Femur (tissue), 1 donor: ENCODE measurements at places on chromosomes 13 and 19.
A peak's percentile ranks its signal among the peaks of the same experiment; 100 is the strongest.

DNA sequence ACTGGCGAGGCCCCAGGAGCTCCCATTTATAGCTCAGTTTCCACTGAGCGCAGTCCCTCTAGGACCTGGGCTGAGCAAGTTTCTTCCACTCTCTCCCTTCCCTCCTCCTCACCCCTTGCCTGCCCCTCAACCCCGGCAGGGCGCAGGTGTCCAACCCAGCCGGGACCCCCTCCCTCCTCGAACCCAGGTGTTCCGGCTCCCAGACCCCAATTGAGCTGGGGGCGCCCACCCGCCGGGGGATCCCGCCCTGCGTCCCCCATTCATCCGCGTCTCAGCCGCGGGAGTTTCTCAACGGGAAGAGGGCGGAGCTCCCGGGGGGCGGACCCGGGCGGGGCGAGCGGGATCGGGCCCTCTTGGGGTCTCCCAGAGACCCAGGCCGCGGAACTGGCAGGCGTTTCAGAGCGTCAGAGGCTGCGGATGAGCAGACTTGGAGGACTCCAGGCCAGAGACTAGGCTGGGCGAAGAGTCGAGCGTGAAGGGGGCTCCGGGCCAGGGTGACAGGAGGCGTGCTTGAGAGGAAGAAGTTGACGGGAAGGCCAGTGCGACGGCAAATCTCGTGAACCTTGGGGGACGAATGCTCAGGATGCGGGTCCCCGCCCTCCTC, at the start of gene KIRREL2:
KIRREL2 (plus strand) TSS at position 366 of the 604 bp plus-strand sequence; CDS start at position 575, 209 bp downstream.
- peak; percentile 38 for DNase-seq

- DNase-seq: no peak
Measured at GRCh38 chr13:29587645-29588044, 7.8 kb downstream of the SLC7A1 start.

GRCh38 chr19:51751655-51752054, at the start of gene FPR1:
FPR1 (minus strand) TSS chr19:51751878; CDS start chr19:51746994, 4,884 bp downstream.
- DNase-seq: no peak

DNA sequence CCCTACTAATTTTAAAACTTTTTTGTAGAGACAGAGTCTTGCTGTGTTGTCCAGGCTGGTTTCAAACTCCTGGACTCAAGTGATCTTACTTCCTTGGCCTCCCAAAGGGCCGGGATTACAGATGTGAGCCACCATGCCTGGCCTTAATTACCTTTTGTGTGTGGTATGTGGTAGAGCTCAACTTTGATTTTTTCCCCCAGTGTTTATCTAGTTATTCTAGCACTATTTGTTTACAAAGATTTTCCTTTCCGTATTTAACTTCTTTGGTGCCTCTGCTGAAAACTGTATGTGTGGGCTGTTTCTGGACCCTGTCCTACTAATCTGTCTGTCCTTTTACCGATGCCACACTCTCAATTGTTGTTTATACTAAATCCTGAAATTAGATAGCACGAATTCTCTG, 9.4 kb upstream of the ERCC5 start:
- no peak for DNase-seq

- DNase-seq: no peak
Measured at GRCh38 chr19:13057147-13057572, 45.5 kb downstream of the LYL1 start.

DNA sequence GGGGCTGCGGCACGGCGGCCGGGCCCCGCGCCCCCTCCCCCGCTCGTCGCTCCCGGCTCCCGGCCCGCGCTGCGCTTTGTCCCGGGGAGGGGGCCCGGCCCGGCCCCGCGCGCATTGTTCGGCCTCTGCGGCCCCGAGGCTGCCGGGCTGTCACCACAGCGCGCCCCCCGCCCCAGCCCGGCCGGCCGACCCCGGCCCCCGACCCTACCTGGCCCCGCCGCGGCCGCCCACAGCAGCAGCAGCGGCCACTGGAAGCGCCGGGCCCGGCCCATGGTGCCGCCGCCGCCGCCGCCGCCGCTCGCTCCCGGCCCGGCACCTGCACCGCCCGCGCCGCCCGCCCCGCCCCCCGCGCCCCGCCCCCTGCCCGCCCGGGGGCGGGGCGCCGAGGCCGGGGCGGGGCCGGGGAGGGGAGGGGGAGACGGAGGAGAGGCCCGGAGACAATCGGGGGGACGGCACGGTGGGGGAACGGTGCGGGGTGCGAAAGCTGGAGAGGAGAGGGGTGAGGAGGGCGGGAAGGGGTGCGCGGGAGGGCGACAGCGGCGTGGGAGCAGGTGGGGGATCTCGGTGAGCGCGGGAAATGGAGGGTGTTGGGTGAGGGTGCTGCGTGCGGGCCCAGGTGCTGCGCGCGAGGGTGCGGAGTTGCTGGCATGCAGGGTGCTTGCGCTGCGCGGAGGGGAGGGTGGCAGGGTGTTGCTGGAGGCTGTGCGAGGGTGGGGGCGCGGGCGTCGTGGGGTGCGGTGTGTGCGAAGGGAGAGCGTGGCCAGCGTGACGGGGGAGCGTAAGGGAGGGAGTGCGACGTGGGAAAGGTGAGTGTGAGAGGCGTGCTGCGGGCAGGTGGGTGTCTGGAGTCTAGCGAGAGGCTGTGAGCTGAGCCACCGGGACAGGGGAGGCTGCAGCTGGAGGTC, at the start of gene CADM4:
CADM4 (minus strand) TSS at position 332 of the 905 bp plus-strand sequence; CDS start at position 272, 60 bp downstream.
- peak; percentile 46 for DNase-seq

- no peak for DNase-seq
Measured at GRCh38 chr19:9309974-9310446, 372 bp upstream of the ZNF699 start.

DNA sequence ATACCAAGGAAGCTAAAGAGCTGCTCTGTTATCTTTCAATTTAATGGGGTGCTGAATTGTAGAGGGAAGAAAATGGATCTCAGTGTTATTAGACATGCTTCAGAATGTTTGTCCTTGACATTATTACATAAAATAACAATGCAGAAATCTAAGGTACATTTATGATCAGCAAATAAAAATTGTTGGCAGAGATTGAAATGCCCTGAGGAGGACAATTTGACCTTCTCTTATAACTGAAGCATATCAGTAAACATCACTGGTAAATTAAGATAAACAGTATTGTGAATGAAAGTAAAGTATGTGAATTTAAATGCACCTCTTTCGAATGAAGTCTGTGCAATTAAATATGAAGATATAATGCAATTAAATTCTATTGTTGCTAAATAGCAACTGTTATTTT, 1362.1 kb upstream of the ATXN8OS start:
- DNase-seq: no peak

GRCh38 chr19:48683349-48683748, 10.5 kb upstream of the NTN5 start:
- peak; percentile 81 for DNase-seq

DNA sequence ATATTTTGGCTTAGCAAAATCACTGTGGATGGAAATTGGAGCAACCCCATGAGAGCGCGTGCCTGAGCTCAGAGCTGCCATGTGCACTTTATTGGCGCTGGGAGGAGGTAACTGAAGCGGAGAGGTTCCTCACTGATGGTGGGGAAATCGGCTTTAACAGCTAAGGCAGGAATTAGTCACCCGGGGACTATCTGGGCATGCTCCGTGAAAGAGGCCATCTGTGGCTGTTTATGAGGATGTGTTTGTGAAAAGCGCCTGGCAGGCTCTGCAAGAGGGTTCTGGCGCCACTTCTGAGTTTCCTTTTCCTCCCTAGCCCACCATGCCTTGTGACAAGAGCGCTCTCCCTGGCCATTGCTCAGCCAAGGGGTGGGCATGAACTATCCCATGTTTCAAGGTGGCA, 815.6 kb downstream of the UQCRFS1 start:
- DNase-seq: no peak

- DNase-seq: no peak
Measured at GRCh38 chr19:718251-718951, 9.7 kb downstream of the PALM start.

DNA sequence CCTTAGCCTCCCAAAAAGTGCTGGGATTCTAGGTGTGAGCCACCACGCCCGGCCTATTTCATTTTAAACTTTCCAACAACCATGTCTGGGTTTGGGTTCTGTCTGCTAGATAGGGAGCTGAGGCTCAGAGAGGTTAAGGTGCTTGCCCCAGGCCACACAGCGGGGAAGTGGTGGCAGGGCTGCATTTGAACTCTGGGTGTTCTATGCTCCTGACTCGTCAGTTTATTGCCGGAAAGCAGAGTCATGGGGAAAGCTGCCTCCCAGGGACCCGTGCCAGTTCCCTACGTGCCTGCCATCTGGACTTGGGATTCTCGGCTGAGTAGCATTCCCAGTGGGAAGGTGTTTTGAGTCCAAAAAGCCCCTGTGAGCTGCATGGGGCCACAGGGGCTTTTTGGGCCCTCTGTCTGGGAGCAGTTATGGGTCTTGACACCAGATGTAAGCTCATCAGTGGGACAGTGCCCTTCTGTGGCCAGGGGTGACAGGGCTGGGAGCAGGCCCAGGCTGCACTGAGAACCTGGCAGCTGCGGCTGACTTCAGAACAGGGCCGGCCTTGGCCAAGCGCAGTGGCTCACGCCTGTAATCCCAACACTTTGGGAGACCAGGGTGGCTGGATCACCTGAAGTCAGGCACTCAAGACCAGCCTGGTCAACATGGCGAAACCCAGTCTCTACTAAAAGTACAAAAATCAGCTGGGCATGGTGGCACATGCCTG, 10.9 kb downstream of the RFX1 start:
- no peak for DNase-seq

- DNase-seq: no peak
Measured at GRCh38 chr19:40681039-40681438, 9.4 kb downstream of the NUMBL start.

DNA sequence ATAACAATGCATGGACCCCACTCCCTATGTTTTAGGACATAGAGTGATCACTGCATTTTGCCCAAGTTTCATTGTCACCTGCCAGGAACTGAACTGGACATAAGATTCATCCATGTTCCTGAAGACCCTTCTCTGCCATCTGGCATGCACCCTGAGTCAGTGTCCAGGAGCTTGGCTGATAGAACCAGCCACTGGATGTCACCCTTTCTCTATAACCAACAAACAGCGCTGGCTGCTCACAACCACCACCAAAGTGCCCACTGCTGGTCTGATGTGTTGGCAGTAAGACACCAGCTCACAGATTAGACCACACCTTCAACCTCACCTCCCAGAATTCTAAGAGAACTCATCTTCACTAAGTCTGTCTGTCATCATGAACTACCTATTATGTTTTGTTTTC, 333.4 kb downstream of the ITGBL1 start:
- DNase-seq: no peak

GRCh38 chr13:50125554-50126262, 110.5 kb downstream of the KCNRG start:
- DNase-seq: peak; percentile 95

GRCh38 chr13:94236872-94237271, 242.6 kb downstream of the DCT start:
- DNase-seq: no peak

GRCh38 chr13:20411638-20412342, 113.9 kb downstream of the CRYL1 start:
- DNase-seq: no peak

- no peak for DNase-seq
Measured at GRCh38 chr19:52990759-52991418, 22.8 kb upstream of the ERVV-1 start.

- DNase-seq: peak; percentile 28
Measured at GRCh38 chr19:52007451-52007805, 583 bp downstream of the ZNF615 start.

GRCh38 chr19:11848200-11848593, 329 bp upstream of the ZNF439 start:
- DNase-seq: no peak

DNA sequence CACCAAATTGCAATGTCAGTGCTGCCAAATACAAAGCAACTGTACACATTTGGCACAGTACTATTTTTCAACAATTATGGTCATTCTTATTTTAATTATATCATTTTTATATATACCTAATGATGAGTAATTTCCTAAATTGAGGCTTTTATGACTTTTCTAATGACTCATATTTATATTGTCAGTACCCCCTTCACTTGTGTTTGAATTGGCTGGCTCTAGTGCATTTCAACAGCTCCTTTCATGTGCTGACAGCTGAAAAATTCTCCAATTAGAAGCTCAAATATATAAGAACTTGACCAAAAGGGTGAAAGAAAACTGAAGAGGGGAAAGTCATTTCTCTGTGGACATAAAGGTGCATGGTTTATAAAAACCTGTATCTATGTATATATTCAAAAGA, 263.3 kb downstream of the SLITRK1 start:
- no peak for DNase-seq

DNA sequence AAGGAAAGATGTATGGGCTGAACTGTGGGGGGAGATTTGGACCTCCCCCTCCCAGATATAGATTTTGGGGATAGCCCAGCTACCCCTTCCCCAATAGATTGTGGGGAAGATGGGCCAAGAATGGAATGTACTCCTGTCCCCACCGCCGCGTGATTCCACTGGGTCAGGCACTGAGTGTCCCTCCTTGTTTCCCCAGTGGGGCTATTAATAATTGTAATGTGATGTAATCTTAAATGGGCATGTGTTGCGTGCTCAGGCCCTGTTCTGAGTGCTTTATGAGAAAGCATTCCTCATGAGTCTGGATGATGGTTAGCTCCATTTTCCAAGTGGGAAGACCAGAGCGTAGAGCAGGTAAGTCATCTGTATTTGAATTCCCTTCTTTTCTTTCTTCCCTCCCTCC, 1.4 kb downstream of the PSMD8 start:
- DNase-seq: no peak

GRCh38 chr19:57241176-57241575, 744 bp downstream of the ZNF805 start:
- DNase-seq: peak; percentile 28

DNA sequence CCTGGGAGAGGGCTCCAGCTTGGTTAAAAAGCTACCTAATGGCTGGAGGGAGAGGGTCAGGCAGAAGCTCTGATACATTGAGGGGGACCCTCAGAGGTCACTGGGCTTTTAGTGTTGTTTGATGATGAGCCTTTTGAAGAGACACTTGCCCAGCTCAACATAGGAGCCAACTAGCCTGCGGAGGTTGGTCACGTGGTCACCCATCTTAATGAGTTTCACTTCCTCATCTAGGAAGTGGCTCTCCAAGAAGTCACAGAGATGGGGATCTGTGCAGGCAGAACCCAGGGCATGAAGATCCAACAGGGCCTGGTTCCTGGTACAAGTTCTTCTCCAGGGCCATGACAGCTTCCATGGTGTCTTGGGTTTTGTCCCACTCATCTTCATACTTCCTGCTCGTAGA, 33.4 kb downstream of the IPO5 start:
- no peak for DNase-seq
